ENCODE measurements at places on chromosomes 5 and 9.

DNA sequence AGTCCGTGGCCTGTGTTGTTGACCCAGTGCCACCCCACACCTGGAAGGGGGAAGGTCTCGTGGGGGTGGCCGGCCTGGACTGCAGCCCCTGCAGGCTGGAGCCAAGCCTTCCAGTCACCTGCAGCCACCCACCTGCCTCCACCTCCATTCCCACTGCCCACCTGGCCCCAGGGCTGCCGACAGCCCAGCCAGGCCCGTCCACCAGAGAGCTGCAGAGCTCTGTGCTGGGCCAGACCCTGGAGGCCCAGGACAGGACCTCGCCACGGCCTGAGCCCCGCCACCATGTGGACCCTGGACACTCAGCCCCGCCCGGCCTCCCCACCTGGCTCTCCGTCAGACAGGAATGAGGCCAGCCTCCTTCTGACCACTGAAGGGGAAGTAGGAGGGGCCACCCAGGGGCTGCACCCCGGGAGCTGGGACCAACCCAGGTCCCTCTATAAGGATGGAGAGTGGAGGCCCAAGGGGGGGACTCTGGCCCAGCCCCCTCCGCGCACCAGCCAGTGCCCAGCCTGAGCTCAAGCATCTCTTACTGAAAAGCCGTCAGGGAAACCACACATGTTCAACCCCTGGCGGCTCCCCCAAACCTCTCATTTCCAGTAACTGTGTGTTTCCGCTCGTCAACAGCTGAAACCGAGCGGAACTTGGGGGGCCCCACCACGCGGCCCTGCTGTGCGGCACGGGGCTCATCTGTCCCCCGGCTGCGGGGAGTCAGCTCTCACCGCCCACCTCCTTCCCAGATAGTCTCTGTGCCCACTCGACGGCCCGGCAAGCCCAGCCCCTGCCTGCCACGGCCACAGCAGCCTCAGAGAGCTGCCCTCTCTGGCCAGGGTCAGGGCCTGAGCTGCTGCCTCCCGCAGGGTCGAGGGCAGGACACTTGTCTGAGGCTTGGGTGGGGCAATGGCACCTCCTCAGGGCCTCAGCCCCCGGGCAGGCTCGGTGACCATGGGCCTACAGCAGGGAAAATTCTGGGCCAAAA is 12.8 kb downstream of the NOTCH1 start:
- DNase-seq = peak; percentile 62

DNA sequence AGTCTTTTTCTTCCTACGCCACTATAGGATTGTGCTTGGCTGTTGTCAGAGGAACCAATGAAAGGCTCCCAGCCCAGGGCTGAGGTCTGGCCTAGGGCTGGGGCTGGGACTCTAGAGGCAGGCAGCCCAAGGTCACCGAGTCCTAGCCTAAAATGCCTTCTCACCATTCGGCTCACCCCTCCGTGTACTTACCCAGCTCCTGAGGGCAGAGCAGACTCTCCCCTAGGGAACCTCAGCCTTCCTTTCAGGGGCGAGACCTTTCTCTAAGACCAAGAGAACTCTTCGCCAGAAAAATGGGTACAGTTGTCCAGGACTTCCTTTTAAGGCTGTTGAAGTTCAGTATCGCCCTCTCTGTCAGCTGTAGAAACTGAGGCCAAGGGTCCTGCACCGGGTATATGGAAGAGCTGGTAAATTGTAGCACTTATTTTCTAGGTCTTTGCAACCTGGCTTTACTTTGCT is 1.7 kb upstream of the SPRY4 start:
- DNase-seq = no peak

GRCh38 chr5:50301756-50302155 is 139.3 kb downstream of the EMB start:
- DNase-seq = no peak

DNA sequence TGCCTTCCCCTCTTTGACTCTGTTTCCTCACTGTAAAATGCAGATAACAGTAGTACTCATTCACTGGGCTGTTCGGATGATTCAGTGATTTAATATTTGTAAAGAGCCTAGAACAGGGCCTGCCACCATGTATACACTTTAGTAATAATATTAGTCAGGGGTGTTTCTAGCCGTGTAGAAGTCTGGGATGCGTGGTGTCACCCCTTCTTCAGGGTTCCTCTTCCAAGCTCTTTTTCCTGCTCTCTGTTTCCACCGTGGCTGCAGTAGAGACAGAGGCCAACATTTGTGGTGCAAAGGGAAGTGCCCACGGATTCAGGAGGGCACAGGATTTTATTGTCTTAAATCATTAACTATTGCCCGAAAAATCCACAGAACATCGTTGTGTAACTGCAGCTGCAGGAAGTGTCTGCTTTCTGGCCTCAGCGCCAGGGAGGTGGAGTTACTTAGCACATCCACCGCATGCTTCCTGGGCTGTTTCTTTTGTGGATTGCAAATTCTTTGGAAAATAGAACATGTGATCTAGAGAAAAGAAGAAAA is 61.7 kb downstream of the TRIO start:
- no peak for DNase-seq

DNA sequence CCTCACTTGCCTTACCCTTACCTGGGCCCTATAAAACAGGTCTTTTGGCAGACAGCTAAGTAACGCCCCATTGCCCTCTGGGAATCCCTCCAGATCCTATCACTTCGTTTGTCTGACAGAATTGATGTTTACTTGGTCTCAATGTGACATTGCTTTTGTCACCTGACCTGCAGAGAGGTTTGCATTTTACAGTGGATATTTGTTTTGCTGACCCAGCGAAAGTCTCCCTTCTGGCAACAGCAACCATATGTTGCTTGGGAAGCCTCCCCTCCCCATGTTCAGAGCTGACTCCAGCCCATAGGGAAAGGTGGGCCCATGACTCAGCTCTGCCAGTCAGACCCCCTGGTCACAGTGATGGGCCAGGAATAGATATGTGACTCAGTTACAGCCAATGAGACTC is 54.0 kb upstream of the LARP1 start:
- DNase-seq = no peak

Data from stimulated activated CD4-positive, alpha-beta T cell treated with anti-CD3 and anti-CD28 coated beads, Interleukin-4, amount 100 ng/mL, for 1 hour (primary cell).